ENCODE measurements at places on chromosomes 7 and 10.

GRCh38 chr7:94781236-94781635 is 125.3 kb upstream of the SGCE start:
- DNase-seq: no peak

DNA sequence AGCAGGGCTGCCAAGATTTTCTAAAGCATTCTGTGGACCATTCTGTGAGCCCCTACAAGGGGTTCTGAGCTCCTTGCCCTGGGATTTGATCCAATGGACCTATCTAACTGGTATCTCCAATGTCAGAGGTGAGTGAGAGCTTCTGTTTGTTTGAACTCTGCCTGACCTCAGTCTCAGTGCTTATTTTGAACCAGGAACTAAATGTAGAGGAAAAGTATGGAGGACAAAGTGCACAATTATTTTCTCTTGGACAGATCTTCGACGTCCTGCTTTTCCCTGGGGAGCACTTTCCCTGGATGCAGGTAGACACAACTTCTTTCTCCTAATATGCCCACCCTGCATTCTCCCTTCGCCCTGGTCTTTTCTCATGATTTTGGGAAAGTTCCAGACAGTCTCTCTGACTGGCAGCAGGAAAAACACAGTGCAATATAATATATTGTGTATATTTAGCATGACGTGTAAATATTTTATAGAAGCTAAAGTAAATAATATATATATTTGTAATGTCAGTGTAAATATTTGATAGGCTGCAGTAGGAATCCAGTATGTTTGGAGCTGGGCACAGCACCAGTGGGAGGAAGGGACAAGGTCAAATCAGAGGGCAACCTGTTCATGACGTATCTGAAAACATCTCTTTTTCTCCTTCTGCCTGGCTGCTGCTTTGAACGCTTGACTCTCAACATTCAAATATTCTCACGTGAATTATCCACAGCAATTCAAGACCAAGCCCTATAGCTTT is 184.0 kb upstream of the LYZL1 start:
- no peak for DNase-seq

GRCh38 chr10:86508217-86508616 is 13.4 kb downstream of the WAPL start:
- no peak for DNase-seq

DNA sequence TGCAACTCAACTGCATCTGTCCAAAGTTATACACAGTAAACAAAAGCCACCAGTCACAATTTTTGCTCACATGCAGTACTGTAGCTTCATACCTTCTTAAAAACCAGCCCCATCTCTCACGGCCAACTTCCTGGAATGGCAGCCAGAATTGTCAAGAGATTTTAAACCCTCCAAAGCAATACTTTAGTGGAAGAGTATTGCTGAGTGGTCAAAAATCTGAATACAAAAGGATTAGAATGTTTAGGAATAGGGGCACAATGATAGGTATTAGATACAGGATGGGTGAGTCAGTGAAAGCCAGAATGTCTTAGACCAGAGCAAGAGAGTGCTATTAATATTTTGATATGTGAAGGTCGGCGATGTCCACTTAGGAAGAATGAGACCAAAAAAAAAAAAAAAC is 193.9 kb downstream of the AGMO start:
- DNase-seq: no peak

DNA sequence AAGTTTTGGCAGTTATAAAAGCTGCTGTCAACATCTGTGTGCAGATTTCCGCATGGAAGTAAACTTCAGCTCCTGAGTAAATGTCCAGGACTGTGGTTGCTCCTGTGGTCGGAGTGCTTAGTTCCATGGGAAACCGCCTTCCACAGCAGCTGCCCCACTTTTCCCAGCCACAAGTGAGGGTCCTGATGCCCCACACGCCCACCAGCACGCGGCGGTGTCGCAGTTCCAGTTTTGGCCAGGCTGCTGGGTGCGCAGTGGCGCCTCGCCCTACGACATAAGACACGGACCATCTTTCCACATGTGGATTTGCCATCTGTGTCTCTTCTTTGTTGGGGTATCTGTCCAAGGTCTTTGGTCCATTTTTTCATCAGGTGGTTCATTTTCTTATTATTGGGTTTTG is 167.1 kb downstream of the DIP2C start:
- no peak for DNase-seq

DNA sequence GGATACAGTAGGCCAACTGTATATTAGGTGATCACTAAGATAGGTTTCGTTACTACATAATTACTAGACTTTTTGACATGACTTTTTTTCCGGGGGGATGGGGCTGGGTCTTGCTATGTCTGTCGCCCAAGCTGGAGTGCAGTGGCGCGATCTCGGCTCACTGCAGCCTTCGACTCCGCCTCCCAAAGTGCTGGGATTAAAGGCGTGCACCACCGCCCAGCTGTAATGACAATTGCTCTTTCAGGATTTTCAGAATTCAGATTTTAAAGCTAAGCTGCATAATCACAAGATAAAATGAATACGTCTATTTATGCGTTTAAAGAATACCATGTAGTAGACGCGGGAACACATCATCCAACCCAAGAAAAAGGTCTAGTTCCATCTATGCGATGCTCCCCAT is 982 bp downstream of the IDI1 start:
- no peak for DNase-seq

- DNase-seq: no peak
Observed at GRCh38 chr10:56583316-56583715, 222.3 kb upstream of the ZWINT start.

GRCh38 chr10:60757420-60757895 is 20.8 kb upstream of the CDK1 start:
- no peak for DNase-seq

- DNase-seq: no peak
Observed at GRCh38 chr7:44323381-44324203, 1.8 kb downstream of the CAMK2B start.

- DNase-seq: no peak
Observed at GRCh38 chr7:4207011-4207410, 475.1 kb upstream of the FOXK1 start.

DNA sequence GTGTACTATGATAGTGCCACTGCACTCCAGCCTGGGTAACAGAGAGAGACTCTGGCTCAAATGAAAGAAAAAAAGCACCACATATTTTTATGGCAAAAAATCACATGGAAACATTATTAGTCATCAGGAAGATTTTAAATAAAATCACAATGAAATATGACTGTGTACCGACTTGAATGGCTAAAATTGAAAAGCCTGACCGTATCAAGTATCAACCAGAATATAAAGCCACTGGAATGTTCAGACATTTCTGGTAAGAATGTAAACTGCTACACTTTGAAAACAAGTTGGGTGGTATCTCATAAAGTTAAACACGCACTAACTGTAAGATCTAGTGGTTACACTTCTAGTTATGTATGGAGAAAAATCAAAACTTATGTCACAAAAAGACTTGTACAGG is 306.7 kb upstream of the MBL2 start:
- DNase-seq: no peak

DNA sequence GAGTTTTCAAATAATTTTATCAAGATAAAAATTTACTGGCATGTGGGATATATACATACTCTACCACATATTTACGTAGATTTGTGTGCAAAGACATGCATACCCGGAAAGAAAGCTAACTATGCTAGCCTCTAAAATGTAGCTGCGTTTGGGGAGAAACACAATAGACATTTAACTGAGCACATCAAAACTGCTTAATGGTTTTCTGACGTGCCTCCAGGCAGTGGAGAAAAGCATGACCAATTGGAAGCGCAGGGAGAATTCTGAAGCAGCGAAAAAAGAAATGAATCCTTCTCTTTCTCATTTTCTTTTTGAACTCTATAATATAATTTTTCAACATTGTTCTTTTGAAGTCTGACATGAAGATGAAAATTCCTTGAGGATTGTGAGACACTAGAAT is 60.3 kb upstream of the LYZL1 start:
- no peak for DNase-seq

- DNase-seq: peak; percentile 65
Observed at GRCh38 chr7:139358541-139359365, 941 bp upstream of the LUC7L2 start.

- no peak for DNase-seq
Observed at GRCh38 chr10:62684911-62685310, 119.6 kb upstream of the ADO start.

- no peak for DNase-seq
Observed at GRCh38 chr7:114431189-114431588, 16.6 kb downstream of the FOXP2 start.

GRCh38 chr10:36096576-36096975 is 454.5 kb upstream of the FZD8 start:
- no peak for DNase-seq

DNA sequence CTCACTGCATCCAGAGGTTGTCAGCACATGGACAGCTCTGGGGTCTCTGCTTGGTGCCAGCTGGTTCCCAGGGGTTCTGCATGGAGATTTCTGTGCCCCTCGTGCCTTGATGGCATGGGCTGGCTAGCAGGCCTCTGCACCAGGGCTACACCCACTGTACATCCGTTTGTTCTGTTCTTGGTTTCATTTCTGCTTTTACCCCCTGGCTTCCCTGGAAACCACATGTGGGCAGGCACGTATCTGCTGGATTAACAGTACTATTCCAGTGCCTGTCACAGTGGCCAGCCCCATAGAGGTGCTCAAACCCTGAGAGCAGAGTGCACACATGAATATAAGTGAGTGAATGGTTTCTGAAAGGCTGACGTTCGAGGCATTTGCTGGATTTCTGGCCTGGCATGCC is 207.2 kb upstream of the GPR26 start:
- DNase-seq: no peak

DNA sequence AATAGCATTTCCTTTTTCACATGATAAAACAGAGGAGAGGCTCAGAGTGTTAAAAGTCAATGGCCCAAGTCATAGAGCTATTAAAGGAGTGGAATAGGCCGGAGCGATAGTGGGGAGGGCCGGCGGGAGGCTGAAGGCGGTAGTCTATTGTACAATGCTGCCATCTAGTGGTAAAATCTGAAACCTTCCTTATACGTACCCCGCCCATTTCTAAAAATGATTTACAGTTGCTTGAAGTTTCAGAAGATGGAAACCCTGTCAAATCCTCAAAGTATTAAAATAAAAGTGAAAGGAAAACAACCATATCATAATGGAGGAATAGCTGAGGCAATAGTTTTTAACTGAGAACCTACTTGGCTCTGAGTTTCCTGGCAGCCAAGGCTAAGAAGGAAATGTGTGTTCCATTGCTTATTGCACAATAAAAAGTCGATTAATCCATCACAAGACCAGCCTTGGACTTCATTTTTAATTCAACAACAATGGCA is 209.1 kb downstream of the CCSER2 start:
- peak; percentile 64 for DNase-seq

- DNase-seq: no peak
Observed at GRCh38 chr10:31622978-31623377, 304.0 kb downstream of the ZEB1 start.

DNA sequence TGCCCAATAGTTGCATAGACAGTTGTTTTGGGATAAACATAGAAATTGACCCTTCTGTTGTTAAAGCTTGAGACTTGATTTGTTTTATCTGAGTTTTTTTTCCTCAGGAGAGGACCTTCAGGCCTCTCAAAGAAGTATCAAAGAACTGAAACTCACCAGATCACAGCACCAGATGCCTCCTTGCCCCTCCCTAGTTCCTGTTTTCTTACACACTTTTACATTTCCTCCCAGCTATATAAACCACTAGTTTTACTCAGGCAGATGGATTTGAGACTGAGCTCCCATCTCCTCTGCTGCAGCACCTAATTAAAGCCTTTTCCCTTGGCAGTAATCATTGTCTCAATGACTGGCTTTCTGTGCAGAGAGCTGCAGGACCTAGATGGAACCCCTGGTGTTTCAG is 150.6 kb upstream of the NRG3 start:
- DNase-seq: no peak

GRCh38 chr10:53256623-53257022 is 484.0 kb upstream of the MBL2 start:
- DNase-seq: peak; percentile 6

DNA sequence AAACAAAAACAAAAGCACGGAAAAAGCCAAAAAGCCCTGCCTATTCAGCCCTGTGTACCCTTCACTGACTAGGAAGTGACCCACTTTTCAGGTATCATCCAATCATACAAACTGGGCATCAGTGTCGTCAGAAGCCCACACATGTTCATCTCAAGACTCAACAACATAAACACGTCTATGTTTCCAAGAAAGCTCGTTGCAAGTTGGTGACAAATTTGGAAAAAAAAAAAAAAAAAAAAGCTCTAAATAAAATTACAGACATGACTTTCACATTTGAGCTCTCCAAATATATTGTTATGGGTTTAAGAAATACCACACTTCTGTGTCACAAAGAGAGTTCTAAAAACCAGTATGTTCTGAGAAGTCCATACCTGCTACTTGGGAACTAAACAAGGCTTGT is 204.7 kb upstream of the KLF14 start:
- no peak for DNase-seq

DNA sequence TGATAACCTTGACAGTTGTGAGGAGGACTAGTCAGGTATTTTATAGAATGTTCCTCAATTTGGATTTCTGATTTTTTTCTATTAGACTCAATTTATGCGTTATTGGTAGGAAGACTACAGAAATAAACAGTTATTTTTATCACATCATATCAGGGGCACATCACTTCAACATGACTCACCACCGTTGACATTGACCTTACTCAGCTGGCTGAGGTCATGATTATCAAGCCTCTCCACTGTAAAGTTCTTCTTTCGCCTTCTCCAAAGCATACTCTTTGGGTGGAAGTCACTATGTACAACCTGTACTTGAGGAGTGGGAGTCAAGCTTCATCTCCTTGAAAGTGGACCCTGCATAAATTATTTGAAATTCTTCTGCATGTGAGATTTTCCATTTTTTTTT is 194.3 kb upstream of the IGFBP3 start:
- DNase-seq: no peak

GRCh38 chr10:13340626-13341376 is 7.3 kb downstream of the SEPHS1 start:
- no peak for DNase-seq

DNA sequence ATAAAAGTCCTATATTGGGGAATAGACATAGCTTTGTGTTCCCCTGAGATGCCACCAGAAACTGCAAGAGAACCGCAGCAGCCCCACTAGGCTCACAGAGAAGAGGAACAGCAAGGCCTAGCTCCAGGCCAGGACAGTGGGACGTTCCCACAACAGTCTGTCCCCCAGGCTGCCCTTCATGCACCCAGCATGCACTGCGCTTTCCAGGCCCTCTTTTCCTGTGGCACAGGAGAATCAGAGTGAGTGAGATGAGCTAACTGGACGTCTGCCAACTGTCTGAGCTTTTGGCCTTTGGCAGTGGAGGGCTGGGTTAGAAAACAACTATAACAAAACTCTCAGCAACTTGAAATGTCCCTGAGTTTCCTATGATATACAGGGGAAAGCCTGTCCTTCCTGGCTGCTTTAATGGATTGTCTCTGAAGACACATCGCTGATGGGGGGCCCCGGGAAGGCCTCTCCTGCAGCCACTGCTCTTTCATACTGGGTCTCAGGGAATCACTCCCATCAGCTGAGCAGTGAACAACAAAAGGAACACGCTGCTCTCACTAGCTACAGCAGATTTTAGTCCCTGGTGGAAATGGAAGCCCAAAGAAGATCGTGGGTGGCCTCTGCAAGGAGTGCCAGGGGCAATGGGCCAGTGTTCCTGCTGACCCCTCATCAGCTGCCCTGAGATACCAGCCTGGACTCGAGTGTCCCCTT is 53.5 kb downstream of the PODXL start:
- no peak for DNase-seq

- no peak for DNase-seq
Observed at GRCh38 chr7:102425639-102426267, 7.6 kb upstream of the ORAI2 start.

Data from SW480 (cell line).